ENCODE measurements at places on chromosomes 7 and 10. TPM values are rescaled to one million over a fixed set of nuclear protein-coding genes. Genes with fewer than 3 reads are reported as not detected.

The IRF5 gene
- total RNA-seq: not detected

The DNAJC30 gene
- 9.0 TPM for total RNA-seq

The TFEC gene
- total RNA-seq: not detected

The VGF gene
- total RNA-seq: not detected

The PON1 gene
- total RNA-seq: not detected
